AG10803 (cell line): ENCODE measurements at places on chromosomes 2 and 18.

- DNase-seq: no peak
These were observed 97.1 kb downstream of the DPP4 start for GRCh38 chr2:161976917-161977316.

DNA sequence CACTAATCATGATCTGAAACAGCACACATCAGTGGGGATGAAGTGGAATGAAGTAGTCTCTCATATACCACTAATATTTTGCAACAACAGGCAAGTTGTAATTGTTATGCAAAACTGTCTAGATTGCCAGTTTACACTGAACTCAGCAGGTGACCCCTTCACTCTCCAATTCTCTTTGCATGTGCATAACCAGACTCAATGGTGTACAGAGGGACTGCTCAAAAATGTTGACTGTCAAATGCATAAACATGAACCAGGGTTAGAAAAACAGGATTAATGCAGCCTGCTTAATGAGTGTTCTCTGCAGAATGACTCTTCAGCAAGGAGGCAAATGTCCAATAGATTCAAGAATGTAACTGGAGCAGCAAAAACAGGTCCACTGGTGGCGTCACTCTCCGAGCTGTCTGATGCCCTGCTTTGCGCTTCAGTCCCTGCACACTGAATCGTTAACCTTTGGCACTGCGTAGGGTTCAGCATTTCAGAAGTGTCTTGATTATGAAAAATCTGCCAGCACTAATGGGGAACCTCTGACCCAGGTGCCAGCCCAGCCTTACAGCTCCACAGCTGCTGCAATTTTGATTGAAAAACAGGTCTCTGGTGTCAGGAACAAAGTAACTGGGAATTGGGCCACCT is 209.3 kb downstream of the TDRD15 start:
- no peak for DNase-seq

DNA sequence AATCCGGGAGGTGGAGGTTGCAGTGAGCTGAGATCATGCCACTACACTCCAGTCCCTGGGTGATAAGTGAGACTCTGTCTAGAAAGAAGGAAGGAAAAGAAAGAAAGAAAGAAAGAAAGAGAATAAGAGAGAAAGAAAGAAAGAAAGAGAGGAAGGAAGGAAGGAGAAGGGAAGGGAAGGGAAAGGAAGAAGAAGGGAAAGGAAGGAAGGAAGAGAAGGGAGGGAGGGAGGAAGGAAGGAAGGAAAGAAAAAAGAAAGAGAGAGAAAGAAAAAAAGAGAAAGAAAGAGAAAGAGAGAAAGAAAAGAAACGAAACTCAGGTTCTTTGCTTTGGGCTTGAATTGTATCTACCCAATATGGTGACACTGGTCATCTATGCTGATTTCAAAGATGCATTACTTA is 102.3 kb upstream of the GATA6 start:
- DNase-seq: no peak

- DNase-seq: no peak
These were observed 50.0 kb upstream of the OTOF start for GRCh38 chr2:26527726-26528585.

DNA sequence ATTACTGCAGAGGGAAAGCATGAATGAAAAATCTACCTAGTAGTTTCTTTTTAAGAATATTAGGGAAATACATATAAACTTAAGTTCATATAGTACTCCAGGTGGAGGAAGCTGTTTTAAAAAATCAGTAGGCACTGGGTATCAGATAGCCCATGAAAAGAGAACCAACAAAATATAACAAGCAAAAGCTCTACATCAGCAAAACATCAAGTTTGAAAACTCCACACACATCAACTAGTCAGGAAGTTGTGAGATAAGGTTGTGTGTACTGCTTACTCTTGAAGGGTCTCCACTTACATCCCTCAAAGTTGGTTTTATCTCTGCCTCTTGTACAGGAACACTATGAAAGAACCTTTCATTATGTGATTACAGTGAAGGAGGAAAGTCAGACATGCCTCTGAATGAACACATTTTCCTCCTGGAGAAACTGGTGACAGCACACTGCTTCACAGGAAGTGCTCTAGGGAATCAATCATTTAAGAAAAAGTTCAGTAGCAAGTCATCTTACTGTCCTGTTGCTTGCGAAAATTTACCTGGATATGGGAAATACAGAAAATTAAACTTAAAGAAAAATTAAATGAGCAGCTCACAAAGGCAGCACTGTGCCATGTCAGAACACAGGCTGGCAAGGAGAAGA is 57.7 kb downstream of the THADA start:
- DNase-seq: peak; percentile 6

DNA sequence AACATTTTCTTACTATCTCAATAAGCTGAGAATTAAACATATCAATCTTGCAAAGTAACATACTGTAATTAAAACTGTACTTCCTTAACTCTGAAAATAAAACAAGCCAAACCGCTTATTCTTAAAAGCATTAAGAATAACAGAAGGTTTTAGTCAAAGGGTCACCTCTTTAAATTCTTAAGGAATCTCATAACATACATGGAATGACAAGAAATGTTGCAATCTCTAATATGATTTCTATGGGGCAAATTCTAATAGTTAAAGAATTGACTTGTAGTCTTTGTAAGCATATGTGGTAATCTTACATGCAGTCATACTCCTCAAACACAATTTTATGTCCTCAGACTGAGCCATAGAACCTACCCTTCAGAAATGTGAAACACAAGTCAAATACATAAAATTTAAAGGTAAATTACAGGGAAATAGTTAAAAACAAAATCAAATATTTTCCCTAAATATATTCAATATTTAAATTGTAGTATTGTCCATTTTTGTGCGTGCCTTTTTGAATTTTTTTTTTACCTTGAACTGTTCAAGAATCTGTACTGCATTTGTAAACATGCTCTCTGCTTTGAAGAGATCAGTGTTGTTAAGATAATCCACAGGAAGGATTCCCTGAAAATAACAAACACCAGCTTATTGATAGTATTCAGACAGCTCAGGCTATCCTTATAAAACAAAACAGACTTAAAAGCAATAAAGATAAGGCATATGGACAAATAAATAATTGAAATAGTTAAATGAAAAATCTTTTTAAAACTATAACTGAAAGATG is 48.2 kb downstream of the PIGN start:
- peak; percentile 4 for DNase-seq

GRCh38 chr2:166017208-166017607 is 63.6 kb upstream of the TTC21B start:
- no peak for DNase-seq

DNA sequence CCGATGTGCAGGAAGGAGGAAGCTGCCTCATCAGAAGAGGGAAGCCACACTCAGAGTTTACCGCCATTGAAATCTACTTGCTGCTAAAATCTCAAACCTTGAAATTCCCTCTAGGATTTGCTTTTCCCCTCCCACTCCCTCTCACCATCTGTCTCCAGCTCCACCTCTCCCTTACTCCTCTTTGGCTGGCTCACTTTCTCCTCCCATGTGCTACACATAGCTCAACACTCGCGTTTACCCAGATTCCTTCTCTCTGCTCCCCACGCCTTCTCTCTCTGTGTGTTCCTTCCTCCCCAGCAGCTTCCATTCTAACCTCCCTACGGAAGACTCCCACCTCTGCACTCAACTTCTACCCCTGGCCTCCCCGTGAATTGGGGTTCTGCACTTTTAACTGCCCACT is 143.1 kb downstream of the DNER start:
- no peak for DNase-seq

DNA sequence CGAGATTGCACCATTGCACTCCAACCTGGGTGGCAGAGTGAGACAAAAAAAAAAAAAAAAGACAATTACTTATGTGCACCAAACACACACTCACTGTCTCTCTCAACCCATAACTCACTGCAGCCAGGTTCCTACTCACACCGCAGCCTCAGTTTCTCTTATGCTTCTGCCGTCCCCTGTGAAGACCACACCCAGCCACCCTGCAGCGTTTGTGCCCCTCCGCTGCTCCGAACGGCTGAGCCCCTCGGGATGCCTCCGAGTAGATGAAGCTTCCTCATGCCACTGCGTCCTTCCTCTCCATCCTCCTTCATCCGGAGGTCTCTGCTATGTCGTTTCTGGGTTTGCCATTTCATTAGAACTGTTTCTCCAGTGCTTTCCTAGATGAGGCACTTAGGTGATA is 160.1 kb downstream of the TWIST2 start:
- DNase-seq: no peak

GRCh38 chr2:164785457-164785856 is 56.2 kb downstream of the COBLL1 start:
- DNase-seq: peak; percentile 76

GRCh38 chr2:230414302-230414701 is 1.7 kb upstream of the SP100 start:
- DNase-seq: no peak

GRCh38 chr2:74415762-74416395 is 5.5 kb downstream of the C2orf81 start:
- no peak for DNase-seq
